Activated naive CD4-positive, alpha-beta T cell treated with anti-CD3 and anti-CD28 coated beads, Interleukin-2, amount 50 U/mL, for 72 hours (primary cell): ENCODE measurements at places on chromosomes 5 and 9. TPM values are rescaled to one million over a fixed set of nuclear protein-coding genes. Genes with fewer than 3 reads are reported as not detected.
A peak's percentile ranks its signal among the peaks of the same experiment; 100 is the strongest.

DNA sequence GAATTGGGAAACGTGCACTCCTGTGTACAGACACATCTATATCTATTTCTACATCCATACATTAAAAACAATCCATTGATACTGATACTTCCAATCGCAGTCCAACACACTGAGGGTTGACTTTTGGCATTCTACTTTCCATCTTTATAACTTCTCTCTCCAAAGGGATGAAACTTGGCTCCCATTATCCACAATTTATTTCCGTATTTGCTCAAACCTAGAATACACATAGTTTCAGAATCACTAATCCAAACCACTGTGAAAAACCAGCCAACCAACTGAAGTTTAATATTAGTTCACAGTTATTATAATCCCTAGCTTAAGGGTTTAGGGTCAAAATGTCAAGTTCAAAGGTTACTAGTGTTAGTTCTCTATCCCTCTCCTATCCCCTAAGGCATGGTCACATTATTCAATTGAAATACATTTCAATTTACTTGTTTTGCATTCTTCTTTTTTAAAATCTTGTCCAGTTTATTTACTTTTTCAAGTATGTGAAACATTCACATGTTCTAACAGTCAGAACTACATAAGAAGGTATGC is 156.5 kb downstream of the MED27 start:
- DNase-seq: no peak

DNA sequence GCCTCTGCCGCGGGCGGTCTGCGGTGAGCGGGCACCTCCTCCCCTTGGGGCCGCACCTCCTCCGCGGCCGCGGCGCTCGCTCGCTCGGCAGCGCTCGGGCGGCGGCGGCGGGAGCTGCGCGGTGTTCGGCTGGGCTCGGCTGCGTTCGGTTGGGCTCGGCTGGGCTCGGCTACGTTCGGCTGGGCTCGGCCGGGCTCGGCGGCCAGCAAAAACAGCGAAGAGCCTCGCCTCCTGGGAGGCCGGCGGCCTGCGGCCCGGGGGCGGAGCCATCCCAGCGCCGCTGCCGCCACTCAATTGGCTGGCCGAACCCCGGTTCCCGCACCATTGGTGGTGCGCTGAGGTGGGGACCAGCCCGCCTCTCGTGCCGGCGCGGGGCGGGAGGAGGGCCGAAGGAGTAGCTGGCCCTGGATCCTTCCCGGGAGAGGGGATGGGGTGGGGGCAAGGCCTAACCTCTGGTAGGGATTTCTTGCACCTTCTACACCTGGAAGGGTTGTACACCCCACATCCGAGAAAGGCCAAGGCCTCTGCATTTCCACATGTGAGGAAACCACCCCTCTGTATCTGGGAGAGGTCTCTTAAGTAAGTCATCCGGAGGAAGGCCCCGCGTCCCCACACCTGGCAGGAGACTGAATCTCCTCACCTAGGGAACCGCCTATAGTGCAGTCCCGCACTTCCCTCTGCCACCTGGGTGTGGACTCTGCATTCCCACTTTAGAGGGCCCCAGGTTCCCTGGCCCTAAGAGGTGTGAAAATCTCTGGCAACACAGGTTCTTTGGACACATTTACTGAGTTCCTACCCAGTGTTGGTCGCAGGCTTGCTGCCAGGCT is at the start of gene ENHO:
Gene ENHO (minus strand): TSS at position 20 of the 827 bp plus-strand sequence. CDS start 1,295 bp downstream, outside the sequence.
- DNase-seq: peak; percentile 96

DNA sequence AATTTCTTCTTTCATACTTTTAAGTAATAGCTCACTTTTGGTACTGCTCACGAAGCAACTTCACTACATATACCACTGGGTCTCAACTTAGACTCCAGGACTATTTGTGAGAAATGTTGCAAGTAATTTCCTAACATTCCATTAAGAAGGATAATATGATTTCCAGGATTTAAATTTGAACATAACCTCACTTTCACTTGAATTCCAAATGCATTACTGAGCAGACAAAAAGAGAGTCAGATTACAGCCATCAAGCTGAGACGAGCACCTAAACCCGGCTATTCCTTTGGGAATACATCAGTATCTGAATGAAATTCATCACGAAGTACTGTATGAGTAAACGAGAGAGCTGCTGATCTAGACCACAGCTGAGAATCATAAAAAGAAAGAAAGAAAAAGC is 47.3 kb downstream of the LIFR start:
- no peak for DNase-seq

DNA sequence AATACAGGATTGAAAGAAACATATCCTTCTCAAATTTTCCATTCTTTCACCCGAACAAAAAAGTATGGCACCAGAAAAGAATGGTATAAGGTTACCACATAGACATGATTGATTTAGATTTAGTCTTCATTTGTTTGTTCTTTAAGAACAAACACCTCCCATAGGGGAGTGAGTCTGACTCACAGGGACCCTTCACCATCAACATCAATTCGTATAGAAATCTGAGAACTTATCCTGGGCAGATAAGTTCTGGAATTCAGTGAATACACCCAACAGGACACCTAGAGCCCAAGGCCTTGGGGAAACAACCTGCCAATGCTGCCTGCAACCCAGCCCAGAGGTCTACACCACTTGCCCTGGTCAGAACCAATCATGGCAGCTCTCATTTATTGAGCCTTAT is 46.2 kb downstream of the LHFPL2 start:
- DNase-seq: no peak

DNA sequence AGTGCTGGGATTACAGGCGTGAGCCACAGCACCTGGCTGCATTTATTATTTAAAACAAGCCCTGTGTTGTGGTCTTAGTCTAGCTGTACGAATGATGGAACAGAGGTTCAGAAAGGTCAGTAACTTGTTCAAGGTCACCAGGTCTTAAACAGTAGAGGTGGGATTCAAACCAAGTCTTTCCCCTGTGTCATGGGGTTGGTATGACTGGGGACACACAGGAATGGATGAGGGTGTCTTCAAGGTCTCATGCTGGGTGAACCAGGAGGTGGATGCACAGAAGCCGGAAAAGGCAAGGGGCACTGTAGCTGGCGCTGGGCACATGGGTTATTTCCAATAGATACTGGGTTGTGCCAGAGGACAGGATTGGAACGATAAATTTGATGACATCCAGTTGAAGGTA is 32.2 kb upstream of the TJP2 start:
- DNase-seq: no peak

DNA sequence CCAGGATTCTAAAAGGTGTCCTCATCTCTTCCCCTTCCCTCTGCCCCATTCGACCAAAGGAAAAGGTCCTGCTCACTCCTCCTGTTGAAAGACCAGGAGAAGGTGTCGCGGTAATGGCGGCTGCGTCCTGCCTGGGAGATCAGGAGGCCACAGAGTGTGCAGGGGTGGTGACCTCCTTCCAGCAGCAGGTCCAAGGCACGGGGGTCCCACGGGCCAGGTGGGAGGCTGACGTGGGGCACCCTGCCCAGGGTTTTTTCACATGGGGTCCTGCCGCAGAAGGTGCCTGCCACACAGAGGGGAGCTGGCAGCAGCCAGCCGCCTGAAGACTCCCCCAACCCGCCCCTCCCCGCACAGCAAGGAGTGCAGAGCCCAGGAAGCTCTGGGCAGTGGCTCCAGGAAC is 22.2 kb upstream of the ADAMTS2 start:
- DNase-seq: no peak

DNA sequence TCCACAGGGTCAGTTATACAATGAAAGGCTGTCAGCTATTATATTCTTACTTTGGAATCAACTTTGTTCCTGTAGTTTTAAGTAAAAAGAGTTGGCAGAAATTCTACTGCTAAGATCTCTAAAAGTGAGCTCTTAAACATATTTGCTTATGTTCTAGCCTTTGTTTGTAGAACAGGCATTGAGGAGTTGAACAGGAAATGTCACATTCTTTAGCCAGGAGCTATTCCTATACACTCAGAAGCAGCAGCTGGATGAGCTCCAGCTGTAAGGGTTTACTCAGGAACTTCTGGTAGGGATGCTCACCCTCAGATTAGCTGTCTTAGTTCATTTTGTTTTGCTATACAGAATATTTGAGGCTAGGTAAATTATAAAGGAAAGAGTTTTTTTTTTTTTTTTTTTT is 22.4 kb upstream of the SPINK14 start:
- no peak for DNase-seq

The EQTN gene
- not detected for total RNA-seq

The IGFBPL1 gene
- not detected for total RNA-seq
